Activated CD4-positive, alpha-beta memory T cell treated with anti-CD3 and anti-CD28 coated beads, Interleukin-2, amount 10 ng/mL, durations not matched to agents 7 days and 5 days (primary cell): ENCODE measurements at places on chromosomes 13 and 19. TPM values are rescaled to one million over a fixed set of nuclear protein-coding genes. Genes with fewer than 3 reads are reported as not detected.

GRCh38 chr13:74575729-74576125 lies 441.5 kb upstream of the KLF12 start:
- H3K36me3 ChIP-seq, result no peaks in the 10 kb centered on the region
- H3K27me3 ChIP-seq, result peaks cover 30% of the 10 kb centered on the region
- H3K27ac ChIP-seq, result no peak overlapping the region
- peak overlapping the region; percentile 56 for H3K4me3 ChIP-seq

DNA sequence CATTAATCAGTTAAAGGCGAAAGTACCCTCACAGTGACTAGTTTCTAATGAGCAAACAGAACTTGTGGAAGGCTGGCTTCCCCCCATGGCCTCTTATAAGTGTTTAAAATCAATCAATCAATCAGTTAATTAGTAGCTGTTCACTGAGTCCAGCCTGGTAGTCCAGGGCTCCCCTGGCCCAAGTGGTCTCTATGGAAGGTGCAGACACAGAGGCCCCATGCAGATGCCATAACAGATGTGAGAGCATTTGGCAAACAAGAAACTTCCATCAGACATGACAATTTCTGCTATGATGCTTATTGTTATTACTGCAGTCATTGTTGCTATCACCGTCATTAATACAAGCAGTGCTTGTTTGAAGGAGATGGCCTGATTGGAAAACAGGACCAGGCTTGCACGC lies 179.0 kb upstream of the TSHZ3 start:
- no peak for DNase-seq
- no peaks in the 10 kb centered on the region for H3K27me3 ChIP-seq
- no peaks in the 10 kb centered on the region for H3K36me3 ChIP-seq

- no peaks in the 10 kb centered on the region for H3K36me3 ChIP-seq
- no peaks in the 10 kb centered on the region for H3K27me3 ChIP-seq
These were observed 28.9 kb upstream of the POSTN start for GRCh38 chr13:37627428-37627827.

- DNase-seq, result no peak
- no peak overlapping the region for H3K27ac ChIP-seq
- H3K36me3 ChIP-seq, result no peaks in the 10 kb centered on the region
- no peaks in the 10 kb centered on the region for H3K4me1 ChIP-seq
These were observed 10.8 kb upstream of the RNF113B start for GRCh38 chr13:98187965-98188261.

DNA sequence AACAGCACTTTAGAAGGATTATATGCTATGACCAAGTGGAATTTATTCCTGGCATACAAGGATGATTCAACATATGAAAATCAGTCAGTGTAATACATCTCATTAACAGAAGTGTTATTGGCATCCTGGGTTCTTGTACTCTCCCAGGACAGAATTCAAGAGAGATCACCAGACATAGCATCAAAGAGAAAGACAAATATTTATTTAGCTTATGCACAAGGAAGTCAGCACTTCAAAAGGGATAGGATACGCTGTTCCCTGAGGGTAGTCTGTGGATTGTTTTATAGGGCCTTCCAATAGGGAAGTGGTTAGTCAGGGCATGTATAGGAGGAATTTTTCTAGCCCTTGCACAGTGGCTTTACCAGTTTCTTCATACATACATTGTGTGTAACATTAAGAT lies 1238.0 kb downstream of the PCDH17 start:
- no peaks in the 10 kb centered on the region for H3K36me3 ChIP-seq
- H3K27me3 ChIP-seq, result no peaks in the 10 kb centered on the region
- H3K4me1 ChIP-seq, result no peaks in the 10 kb centered on the region
- no peak for DNase-seq

DNA sequence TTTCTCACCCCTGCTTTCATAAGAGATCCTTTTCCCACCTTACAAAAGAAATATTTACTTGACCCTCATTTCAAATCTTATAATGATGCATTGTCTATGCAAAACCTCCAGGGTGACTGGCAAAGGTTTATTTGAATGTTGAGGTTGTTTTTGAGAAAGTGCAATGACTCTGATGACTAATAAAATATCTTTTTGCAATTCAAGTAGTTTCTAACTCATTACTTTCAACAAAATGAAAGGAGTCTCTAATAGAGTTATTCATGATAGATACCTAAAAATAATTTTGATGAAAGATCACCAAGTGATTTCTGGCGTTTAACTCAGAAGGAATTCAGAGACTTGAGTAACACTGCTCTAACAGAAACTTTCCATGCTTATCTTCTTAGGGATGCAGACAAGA lies 144.2 kb downstream of the FOXO1 start:
- no peak overlapping the region for H3K4me3 ChIP-seq
- no peak for DNase-seq
- peaks cover 23% of the 10 kb centered on the region for H3K4me1 ChIP-seq
- H3K36me3 ChIP-seq, result no peaks in the 10 kb centered on the region

GRCh38 chr19:48953990-48954594 lies 583 bp upstream of the BAX start:
- H3K27me3 ChIP-seq, result no peaks in the 10 kb centered on the region
- peaks cover 34% of the 10 kb centered on the region for H3K36me3 ChIP-seq
- H3K27ac ChIP-seq, result peak overlapping the region; percentile 84
- H3K4me1 ChIP-seq, result peaks cover 39% of the 10 kb centered on the region
- no peak for DNase-seq

- H3K36me3 ChIP-seq, result no peaks in the 10 kb centered on the region
- H3K27ac ChIP-seq, result no peak overlapping the region
- peaks cover 4% of the 10 kb centered on the region for H3K27me3 ChIP-seq
- H3K4me1 ChIP-seq, result peaks cover 6% of the 10 kb centered on the region
- no peak overlapping the region for H3K4me3 ChIP-seq
These were observed 41.6 kb upstream of the AMER2 start for GRCh38 chr13:25213715-25214114.

SCEL gene
- total RNA-seq, result not detected
